Forelimb muscle (tissue), 1 donor: ENCODE measurements at places on chromosomes 6 and 20.

DNA sequence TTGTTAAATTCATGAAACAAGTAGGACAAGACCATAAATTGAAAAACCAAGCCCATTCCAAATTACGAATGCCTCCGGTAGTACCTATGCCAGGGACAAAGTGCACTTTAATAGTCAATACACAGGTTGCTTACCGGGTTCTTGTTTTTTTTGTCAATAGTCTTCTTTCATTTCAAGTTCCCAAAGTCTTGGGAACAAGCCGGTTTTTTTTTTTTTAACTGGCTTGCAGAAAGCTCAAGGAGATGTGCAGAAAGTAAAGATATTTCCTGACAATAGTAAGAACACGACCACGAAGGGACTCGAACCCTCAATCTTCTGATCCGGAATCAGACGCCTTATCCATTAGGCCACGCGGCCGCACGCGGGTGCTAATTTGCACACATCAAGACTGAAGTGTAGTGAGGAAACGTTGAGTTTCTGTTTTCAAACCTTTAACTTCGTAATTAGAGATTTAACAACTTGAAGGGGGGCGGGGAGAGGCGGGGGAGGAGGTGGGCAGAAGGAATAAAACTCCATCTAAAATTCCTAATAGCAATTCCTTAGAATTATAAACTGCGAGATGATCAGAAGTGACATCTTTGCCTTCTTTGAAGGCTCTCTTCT lies 181.0 kb downstream of the TRIM27 start:
- no peak for DNase-seq

- no peak for DNase-seq
Observed at GRCh38 chr6:30792786-30793185, 48.4 kb upstream of the IER3 start.

- no peak for DNase-seq
Observed at GRCh38 chr6:34527751-34528670, 28.1 kb downstream of the SPDEF start.

DNA sequence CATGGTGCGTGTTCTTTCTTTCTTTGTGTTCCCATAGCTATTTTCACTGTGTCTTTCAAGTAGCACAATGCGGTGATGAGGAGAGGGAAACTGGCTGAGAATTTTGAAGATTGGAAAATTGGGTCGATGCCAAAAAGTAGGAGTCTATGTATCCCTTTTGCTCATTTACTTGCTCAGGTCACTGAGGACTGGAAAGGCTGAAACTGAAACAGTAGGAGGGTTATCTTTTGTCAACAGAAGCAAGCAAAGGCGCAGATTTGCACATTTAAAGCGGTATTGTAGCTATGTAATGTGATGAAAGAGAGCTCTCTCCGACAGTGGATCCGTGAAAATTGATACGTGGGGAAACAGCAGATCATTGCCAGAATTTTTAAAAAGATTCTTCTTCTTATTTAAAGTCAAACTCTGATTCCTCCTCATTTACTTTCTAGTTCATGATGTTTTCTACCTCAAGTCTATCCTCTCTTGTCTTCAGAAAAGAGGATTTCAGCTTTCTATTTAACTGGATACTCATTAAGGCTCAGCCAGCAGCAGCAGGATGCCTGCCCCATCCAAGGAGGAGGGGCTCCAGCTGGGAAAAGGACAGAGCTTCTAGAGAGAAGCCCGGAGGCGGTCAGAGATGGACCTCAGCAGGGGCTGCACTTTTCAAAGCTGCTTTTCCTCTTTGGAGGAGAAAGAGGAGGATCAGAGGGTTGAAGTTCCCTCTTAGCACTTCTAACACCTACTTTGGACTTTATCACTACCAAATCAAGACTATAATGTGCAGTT lies 15.9 kb upstream of the FYN start:
- no peak for DNase-seq

GRCh38 chr6:147900247-147900830 lies 391.8 kb downstream of the SAMD5 start:
- DNase-seq = no peak

DNA sequence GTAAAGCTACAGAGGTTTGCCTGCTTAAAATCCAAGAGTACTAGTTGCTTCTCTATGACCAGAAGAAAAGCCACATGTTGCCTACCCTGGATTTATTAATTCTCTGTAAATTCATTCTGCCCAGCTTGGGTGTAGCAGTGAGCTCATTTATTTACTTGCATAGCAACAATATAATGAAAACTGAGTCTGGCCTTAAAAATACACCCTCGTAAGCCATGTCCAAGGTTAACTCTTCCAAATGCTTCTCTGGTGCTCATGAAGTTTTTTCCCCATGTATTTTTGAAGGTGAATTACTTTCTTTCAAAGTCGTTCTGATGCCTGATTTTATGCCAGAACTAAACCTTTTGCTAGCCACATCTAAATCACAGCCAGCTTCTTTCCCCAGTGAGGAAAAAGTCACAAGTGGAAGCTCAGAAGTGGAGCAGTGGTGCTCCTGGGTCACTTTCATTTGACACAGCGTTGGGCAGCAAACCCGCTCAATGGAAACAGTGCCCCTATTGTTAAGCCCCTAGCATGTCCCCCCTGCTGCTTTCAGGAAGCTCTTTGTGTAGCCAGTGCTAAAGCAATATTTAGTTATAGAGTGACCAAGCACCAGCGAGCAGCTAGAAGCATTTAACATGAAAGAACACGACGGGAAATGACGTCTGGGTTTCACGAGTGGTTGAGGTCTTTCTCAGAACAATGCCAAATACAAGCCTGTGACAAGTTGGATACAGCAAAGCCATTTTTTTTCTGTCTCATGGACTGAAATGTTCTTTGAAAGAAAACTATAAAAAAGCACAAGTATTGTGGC lies 29.8 kb downstream of the NEDD9 start:
- no peak for DNase-seq

- no peak for DNase-seq
Observed at GRCh38 chr6:106475284-106475683, 114.8 kb downstream of the CRYBG1 start.

- no peak for DNase-seq
Observed at GRCh38 chr6:129592516-129593232, 117.3 kb downstream of the ARHGAP18 start.

DNA sequence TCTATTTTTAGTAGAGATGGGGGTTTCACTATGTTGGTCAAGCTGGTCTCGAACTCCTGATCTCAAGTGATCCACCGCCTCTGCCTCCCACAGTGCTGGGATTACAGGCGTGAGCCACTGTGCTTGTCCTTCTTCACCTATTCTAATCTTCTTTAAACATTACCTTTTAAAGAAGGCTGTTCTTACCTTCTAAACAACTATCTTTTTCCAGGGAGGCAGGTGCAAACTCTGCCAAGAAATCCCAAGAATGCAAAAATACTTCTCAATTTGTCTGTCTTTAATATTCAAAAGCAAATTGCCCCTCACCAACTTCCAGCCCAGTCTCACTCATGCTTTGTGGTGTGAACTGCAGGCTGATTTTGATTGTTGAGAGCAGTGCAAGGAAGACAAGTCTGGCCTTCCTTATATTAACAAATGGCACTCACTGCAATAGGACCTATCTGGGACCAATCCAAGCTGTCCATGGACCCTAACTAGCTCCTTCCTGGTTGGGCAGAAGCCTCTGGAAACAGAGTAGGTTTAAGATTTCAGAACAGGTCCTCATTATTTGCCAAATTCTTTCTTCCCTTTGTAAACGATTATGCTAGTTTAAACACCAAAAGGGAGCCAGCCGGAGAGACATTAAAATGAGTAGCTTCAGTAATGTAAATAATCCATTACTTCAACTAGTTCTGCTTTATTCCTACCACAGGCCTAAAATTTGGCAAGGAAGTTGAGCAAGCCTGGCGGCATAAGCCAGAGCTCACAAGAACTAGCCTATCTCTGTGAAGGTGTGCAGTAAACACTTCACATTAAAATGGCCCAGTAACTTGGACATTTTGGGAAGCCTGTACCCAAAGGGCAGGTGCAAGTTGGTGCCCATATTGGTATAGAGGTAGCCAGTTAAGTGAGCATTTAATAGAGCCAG lies 1.6 kb downstream of the SCAND1 start:
- DNase-seq = no peak
